DMS153 (cell line): ENCODE measurements at places on chromosomes 16 and 17.

- DNase-seq: no peak
These were observed 15.6 kb downstream of the CNTROB start for GRCh38 chr17:7947651-7948050.

DNA sequence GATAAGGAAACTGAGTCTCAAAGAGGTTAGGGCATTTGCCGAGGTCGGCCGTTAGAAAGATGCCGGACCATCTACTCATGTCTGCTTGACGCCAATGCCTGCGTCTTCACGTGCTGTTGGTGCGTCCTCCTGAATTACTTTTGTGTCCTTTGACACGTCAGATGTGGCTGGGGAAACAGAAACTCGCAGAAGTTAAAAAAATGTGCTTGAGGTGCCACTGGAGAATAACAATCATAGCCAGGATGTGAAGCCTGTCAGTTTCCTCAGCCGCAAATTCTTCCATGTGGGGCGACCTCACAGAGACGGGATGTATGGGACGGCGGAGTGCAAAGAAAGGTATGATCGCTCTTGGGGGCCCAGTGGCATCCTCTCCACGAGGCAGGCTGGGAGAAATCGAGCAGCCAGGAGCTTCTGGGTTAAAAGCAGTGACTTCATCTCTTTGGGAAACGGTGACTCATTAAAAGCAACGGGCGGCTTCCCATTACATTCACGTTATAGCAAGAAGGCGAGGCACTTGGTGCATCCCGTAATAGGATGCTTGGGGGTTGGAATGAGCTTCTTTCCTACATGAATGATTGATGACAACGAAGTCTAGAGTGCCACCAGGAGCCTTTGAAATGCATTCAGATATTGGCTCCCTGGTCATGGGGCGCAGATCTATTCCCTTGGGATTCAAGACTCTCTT, 67.8 kb downstream of the BMERB1 start:
- no peak for DNase-seq

DNA sequence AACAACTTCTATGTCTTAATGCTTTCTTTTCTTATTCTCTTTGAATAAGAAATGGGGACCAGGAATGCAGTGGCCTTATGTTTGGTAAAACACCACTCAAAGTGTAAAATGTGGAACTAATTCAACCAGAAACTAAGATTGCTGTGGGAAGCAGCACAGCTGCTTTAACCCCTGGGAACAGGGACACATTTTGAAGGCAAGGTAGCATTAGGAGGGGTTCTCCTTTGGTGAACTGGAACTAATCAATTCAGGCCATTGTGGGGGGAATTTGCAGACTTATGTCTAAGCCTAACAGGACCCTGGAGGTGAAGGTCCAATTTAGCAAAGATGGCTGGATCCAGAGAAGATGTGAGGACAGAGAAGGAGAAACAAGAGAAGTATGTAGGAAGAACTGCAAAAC, 256.1 kb downstream of the ZFHX3 start:
- no peak for DNase-seq

GRCh38 chr17:57044976-57045867, 39.8 kb upstream of the AKAP1 start:
- no peak for DNase-seq

DNA sequence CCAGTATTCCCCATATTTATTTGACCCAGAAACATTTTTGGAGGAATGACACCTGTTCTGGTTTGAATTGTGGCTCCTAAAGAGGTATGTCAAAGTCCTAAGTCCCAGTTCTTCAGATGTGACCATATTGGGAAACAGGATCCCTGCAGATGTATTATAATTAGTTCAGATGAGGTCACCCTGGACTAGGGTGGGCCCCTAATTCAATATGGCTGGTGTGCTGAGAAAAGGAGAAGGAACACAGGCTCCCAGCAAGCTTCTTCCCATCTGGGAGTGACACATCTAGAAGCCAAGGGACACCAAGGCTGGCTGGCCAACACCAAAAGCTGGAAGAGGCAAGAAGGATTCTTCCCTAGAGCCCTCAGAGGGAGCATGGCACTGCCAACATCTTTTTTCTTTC, 3.8 kb upstream of the GCSH start:
- DNase-seq: no peak

DNA sequence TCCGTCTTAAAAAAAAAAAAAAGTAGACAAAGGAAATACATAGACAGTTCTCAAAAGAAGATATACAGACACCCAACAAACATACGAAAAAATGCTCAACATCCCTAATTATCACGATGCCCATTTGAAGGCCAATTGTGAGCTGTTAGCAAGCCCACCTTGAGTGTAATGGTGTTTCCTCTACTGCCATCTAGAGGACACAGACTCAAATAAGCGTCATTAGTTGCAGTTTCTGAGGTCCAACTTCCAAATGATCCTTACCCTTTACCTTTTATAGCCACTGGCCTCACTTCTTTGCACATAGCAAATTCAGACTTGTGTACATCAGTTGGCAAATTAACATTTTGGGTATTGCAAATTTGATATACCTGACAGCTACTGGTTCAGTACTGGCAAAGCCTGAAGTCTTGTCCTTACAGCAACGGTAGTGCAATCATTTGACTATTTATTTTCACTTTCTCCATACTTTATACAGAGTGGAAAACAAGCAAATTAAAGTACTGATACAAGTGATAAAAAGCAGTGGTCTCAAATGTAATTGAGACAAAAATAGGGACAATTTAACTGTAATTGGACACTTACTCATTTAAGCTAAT, 536.3 kb upstream of the EEF2KMT start:
- no peak for DNase-seq

GRCh38 chr16:58789351-58789750, 55.2 kb upstream of the GOT2 start:
- no peak for DNase-seq

- no peak for DNase-seq
These were observed 757 bp downstream of the FMNL1 start for GRCh38 chr17:45222289-45222995.

DNA sequence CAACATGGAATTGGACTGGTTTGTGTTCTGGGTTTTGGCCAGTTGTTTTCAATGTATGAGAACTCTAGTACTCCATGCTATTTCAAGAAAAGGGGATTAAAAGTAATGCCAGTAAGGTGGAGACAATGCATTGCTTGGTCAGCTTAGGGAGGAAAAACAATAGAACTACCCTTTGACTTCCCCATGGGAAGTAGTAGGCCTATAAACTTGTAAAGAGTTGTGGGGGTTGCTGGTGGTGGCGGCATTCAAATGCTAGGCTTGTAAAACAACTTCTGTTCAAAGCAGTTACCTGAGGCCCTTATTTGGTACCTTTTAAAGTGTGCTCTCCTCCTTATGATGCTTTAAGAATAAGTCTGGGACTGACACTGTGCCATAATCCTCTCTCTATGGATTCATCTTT, 9.4 kb downstream of the MAP3K3 start:
- no peak for DNase-seq

DNA sequence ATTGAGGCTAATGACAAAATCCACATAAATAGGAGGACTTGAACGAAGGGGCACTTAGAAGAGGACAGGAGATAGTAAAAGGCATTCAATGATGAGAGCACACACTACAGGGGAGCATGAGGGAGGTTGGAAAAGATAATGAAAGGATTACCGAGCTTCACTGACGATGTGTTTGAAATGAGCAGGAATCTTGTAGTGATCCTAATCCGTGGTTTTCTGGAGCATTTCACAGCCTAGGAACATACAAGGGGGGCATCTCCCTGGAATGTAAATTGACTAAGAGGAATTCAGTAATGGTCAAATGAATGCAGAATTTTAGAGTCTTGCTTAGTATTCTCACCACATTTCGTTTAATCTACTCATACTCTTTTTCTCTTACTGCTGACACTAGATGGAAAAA, 5.2 kb downstream of the ATMIN start:
- no peak for DNase-seq

GRCh38 chr16:28261942-28262341, 30.4 kb upstream of the SBK1 start:
- no peak for DNase-seq

DNA sequence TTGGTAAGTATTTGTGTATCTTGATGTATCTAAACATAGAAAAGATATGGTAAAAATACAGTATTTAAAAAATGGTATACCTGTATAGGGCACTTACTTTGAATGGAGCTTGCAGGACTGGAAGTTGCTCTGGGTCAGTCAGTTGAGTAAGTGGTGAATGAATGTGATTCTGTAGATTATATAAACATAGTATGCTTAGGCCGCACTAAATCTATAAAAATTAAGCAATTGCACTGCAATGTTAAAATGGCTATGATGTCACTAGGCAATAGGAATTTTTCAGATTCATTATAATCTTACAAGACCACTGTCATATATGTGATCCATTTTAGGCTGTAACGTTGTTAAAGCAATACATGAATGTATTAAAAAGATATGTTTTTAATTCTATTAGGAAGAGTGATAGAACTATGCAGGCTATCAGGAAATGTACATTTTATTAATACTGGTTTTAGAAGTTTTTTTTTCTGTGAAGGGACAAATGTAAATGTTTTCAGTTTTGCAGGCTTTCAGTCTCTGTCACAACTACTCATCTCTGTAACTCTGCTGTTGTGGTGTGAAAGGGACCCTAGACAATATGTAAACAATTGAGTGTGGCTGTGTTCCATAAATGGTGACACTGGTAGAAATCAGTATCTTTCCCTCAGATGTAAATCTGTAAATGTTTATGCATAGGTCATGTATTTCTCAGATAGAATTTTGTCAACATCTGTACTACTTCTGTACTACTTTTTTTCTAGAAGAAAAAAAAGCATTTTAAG, 10.5 kb downstream of the CBFB start:
- no peak for DNase-seq
